A549 treated with RU486 at 1 μM for 4 hours (cell line): ENCODE measurements at places on chromosomes 16 and 17. TPM values are rescaled to one million over a fixed set of nuclear protein-coding genes. Genes with fewer than 3 reads are reported as not detected.

RNF157 gene
- total RNA-seq = 4.5 to 8.0 TPM (median 6.0 TPM) in 5 replicates

KRTAP4-9 gene
- total RNA-seq = not detected in 5 replicates

TBC1D3C gene
- not detected in 5 replicates for total RNA-seq

DPEP3 gene
- not detected in 5 replicates for total RNA-seq

USP36 gene
- total RNA-seq = 56.2 to 65.4 TPM (median 58.3 TPM) in 5 replicates

NECAB2 gene
- total RNA-seq = 1.2 to 3.2 TPM (median 2.7 TPM) in 5 replicates

ASPA gene
- not detected in 5 replicates for total RNA-seq

USP32 gene
- total RNA-seq = 31.7 to 35.2 TPM (median 32.2 TPM) in 5 replicates

GGA3 gene
- total RNA-seq = 22.7 to 29.3 TPM (median 27.7 TPM) in 5 replicates

SIRT7 gene
- total RNA-seq = 27.7 to 47.8 TPM (median 43.4 TPM) in 5 replicates

C16orf54 gene
- not detected in 5 replicates for total RNA-seq

SDR42E2 gene
- total RNA-seq = not detected in 5 replicates

MYH8 gene
- total RNA-seq = not detected in 5 replicates

MSLN gene
- total RNA-seq = 1.7 to 3.1 TPM (median 2.4 TPM) in 5 replicates

ZMYND15 gene
- 0.47 to 0.89 TPM (median 0.56 TPM) in 5 replicates for total RNA-seq

RASD1 gene
- total RNA-seq = 0.63 to 1.1 TPM (median 0.89 TPM) in 5 replicates

KRT14 gene
- total RNA-seq = 0.09 TPM in 1 of 5 replicates, not detected in the others
